ENCODE measurements at places on chromosomes 2 and 18.

GRCh38 chr2:239378021-239378917 lies 22.6 kb downstream of the HDAC4 start:
- DNase-seq: no peak

GRCh38 chr18:10367836-10368235 lies 86.6 kb upstream of the APCDD1 start:
- DNase-seq: no peak

GRCh38 chr18:34710934-34711333 lies 836 bp downstream of the DTNA start:
- peak; percentile 81 for DNase-seq

DNA sequence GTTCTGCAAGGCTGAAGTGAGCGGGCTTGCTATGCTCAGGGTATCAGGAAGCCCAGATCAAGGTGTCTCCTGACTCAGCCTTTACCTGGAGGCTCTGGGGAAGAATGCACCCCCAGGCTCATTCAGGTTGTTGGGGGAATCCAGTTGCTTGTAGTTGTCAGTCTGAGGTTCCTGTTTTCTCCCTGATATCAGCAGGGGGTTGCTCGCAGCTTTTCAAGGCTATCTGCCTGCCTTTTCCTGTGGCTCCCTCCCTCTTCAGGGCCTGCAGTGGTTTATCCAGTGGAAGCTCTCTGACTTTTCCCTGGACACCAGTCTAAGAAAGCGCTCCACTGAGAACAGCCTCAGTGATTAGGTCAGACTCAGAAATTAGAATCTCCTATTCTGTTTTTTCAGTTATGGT lies 116.6 kb downstream of the PTPRM start:
- DNase-seq: no peak

GRCh38 chr2:108268001-108268400 lies 20.7 kb upstream of the SULT1C2 start:
- no peak for DNase-seq

GRCh38 chr2:165793779-165794535 lies at the start of gene GALNT3:
GALNT3 (minus strand) TSS chr2:165794247; CDS start chr2:165770700, 23,547 bp downstream.
- DNase-seq: peak; percentile 28

DNA sequence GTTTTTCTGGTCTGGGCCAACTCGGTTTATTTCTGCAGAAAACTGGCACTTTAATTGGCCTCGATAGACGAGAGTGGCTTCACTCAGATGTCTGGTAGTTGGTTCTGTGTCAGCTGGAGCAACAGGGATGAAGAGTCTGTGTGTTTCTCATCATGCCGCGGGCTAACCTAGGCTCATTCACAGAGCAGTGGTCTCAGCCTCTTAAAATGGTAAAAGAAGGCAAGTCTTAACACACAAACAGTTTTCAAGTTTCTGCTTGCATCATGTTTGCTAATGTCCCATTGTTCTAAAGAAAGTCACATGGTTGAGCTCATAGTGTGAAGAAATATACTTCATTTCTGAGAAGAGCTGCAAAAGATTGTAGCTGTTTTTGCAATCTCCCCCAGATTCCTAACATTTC lies 37.5 kb upstream of the ANXA4 start:
- DNase-seq: no peak

- DNase-seq: no peak
These were observed 9.9 kb downstream of the PLEKHM3 start for GRCh38 chr2:208015475-208015874.

Data from NCI-H1092 (cell line).